ENCODE measurements at places on chromosomes 13 and 19.

GRCh38 chr19:52211926-52212571, 22.2 kb downstream of the PPP2R1A start:
- no peak for DNase-seq

DNA sequence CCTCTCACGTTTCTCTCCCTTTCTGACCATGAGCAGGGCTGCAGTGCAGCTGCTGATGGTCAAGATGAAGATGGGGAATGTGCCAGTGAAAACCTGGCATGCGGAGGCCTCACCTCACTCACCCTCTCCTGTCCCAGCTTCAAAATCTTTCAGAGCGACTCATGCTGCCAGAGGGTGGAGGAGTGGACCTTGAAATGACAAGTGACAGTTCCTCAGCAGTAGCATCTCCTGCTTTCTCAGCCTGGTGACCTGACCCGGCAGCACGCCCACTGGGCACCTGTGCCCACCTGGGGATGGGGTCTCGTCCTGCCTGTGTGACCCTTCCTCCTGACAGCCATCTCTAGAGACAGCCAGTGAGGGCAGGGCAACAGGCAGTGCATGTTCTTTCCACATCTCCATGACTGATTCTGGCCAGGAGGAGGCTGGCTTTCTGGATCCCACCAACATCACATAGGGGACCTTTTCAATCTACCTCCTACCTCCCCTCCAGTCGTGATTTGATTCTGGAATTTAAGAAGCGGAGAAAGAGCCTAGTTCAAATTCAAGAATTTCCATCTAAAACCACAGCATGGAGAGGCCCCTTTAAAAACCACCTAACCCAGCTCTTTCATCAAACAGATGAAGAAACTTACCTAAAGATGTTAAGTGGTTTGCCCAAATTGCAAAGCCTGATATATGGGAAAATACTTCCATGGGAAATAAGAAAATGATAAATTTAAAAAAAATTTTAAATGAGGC, 45.8 kb downstream of the RFX2 start:
- DNase-seq: no peak

DNA sequence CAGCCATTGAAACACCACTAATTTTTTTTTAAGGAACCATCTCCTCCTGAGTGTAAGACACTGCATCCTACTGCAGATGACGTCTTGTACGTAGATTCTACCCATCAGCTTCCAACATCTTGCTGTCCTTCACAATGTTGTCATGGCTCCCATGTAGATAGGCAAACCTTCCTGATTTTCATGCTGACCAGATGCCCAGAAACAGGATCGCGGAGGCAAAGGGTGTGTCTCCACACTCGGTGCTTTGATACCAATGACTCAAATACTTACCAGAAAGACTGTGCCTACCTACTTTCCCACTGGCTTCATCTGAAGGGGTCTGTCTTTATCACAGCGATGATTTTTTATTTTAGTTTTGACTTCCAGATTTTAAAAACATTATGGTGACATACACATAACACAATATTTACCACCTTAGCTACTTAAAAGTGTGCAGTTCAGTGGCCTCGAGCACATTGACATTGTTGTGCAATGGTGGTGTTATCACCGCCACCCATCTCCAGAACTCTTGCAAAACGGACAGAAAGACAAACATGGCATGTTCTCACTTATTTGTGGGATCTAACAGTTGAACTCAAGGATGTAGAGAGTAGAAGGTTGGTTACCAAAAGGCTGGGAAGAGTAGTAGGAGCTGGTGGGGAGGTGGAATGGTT, 94.0 kb upstream of the PEG3 start:
- no peak for DNase-seq

DNA sequence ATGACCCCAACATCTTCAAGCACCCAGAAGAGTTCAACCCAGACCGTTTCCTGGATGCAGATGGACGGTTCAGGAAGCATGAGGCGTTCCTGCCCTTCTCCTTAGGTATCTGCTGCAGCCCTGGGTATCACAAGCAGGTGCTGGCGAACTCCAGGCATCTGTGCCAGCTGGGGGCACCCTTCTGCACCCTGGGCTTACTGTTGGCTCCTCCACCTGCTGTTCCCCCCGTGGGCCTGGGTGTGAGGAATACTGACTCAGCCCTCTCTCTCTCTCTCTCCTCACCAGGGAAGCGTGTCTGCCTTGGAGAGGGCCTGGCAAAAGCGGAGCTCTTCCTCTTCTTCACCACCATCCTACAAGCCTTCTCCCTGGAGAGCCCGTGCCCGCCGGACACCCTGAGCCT, 13.0 kb downstream of the CYP2S1 start:
- no peak for DNase-seq

- no peak for DNase-seq
Observed at GRCh38 chr13:28077231-28077630, 23.1 kb downstream of the FLT3 start.

DNA sequence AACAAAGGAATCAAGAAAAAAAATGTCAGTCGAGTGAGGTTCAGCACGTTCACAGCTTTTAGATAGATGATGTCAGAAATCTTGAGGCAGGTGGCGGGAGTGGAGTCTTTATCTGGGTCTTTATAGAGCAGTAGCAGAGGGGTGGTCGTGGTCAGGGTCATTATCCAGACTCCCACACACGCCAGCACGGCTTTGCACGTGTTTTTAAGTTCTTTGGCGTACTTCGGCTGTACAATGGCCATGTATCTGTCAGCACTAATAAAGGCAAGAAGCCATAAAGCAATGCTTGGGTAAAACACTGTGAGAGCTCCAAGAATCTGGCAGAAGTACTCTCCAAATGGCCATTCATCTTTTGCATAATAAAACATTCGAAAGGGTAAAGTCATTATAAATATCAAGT, 2.9 kb downstream of the GPR18 start:
- DNase-seq: no peak

DNA sequence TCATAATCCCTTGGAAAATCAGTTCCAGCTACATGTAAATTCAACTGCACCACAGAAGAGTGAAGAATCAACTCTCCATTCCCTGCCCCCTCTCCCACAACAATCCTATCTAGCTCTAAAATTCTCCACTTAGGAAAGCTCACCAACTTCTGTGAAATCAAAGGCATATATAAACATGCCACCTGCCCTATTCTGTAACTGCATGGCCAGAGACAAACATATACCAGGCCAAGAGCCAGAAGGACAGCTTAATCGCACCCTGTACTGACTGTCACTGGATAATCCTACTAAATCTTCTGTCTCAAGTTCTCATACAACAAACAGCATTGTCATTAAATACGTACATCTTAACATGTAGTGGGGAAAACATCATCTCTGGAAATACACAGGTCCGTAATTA, 58.2 kb upstream of the EEF1AKMT1 start:
- no peak for DNase-seq

DNA sequence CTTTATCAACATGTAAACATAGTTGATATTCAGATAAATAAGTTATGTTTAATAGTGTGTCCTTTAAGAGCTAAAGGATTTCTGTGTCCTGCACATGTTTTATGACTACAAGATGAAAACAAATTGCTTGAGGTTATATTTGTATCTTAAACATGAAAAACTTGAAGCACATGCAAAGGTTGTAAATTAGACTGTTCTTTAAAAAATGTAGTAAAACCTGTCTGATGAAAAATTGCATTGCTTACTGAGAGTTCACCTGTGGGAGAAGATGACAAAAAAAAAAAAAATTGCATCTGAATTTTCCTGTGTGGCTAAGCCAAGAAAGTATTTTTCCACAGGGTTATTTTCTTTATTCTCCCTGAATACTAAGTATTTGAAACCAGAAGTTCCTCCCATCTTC, 25.7 kb upstream of the LMO7 start:
- no peak for DNase-seq

DNA sequence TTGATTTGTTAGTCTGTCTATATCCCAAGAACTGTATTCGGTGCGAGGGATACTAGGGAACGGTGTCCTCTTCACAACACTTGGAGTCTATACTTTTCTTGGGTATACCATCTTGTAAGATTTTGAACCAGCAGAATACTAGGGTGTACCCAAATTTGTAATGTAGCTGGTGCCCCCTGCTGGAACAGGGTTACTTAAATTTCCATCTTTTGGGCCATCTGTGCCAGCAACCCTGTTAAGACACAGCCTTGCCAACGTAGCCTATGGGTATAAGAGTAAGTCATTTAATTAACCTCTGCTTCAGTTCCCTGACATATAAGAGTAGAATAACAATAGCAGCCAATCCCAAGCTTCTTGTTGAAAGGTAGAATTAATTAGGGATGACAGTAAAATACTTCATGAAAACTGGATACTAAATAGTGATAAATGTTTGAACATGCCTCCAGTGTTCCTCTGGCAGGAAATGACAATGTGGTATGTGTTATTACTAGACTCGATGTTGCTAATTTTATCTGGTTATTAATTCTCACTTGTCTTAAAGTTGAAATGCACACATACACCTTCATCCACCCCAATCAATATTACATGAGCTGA, 607.6 kb downstream of the FGF9 start:
- no peak for DNase-seq

GRCh38 chr13:112641456-112642089, 48.3 kb upstream of the ATP11A start:
- DNase-seq: no peak

- no peak for DNase-seq
Observed at GRCh38 chr13:111342721-111343120, 22.3 kb downstream of the TEX29 start.

GRCh38 chr19:52140032-52140710, 433 bp upstream of the ZNF616 start:
- no peak for DNase-seq

GRCh38 chr19:48319647-48320541, 5.5 kb upstream of the EMP3 start:
- DNase-seq: peak; percentile 49

DNA sequence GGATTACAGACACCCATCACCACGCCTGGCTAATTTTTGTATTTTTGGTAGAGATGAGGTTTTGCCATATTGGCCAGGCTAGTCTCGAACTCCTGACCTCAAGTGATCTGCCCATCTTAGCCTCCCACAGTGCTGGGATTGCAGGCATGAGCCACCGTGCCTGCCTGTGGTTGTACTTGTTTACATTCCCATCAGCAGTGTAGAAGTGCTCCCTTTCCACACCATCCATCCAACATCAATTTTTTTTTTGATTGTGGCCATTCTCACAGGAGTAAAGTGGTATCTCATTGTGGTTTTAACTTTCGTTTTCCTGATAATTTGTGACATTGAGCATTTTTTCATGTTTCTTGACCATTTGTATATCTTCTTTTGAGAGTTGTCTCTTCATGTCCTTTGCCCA, 1019.4 kb upstream of the SLC10A2 start:
- DNase-seq: no peak

GRCh38 chr19:51703575-51704515, 10.7 kb downstream of the SPACA6 start:
- peak; percentile 84 for DNase-seq

DNA sequence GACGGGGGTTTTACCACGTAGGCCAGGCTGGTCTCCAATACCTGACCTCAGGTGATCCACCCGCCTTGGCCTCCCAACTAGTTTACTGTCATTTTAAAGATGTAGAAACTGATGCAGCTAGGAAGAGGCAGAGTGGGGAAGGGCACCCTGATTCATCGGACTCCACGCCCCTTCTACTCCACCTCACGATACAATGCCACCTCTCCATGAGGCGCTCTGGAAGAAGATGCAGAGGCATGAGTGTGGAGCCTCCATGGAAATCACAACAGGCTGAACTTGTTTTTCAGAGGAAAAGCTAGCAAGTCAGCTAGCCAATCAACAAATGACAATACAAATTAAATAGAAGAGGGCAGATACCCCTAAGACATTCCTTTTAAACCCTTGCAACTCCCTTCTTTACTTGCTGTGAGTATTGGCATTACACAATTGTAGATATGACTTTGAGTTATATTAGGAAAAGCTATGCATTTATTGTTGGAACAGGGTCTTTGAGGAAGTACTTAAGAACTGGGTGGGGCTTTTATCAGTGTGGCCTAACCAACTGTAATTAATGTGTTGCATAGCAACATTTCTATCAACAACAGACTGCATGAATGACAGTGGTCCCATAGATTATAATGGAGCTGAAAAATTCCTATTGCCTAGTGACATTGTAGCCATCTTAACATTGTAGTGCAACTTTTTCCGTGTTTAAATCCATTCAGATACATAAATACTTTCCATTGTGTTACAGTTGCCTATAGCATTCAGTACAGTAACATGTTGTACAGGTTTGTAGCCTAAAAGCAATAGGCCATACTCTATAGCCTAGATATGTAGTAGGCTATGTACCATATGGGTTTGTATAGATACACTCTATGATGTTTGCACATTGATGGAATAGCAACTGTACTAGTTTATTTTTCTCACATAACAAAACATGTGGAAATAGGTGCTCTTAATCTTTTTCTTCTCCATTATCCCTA, 17.6 kb downstream of the WDFY2 start:
- no peak for DNase-seq

DNA sequence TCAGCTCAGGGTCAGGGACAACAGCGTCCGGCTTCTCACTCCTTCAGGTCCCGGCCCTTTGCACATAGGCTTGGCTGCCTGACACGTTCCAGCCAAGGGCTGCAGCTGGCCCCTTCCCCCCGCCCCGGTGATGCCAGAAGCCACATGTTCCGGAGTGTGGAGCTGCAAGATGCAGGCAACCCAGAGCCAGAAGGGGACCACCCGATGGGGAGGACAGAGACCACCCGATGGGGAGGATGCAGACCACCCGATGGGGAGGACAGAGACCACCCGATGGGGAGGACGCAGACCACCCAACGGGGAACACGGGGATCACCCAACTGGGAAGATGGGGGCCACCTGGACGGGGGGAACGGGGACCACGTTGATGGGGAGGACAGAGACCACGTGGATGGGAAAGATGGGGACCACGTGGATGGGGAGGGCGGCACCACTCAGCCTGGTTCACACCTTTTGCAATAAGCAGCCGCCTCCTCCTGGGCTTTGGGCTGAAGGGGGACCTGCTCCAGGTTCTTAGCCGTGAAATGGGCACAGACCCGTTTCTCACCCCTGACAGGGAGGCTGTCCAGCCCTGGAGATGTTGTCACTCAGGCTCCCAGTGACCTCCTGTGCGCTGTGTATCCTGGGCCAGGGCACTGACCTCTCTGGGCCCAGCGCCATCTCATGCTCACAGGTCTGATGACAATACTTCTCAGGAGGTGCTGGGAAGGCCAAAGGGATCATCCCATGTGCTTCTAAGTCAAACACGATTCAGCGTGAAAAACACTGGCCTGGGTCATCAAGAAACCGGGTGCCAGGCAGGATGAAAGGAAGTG, 34.5 kb downstream of the C13orf46 start:
- no peak for DNase-seq

DNA sequence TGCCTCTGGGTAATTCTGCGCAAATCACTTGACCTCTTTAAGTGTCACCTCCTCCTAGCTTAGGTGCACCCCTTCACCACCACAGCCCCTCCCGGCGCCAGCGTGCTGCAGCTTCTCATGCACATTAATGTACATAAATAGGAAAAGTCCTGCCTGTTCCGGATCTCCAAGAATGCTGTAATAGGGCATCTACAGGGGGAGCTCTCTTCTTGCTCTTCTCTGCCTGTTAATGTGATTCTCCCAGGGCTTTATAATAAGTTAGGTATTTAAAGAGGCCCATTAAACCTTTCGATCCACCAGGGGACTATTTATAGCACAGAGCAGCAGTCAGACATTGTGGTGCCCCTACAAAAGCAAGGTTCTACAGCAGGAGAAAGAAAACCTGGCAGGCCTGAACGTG, 35.3 kb downstream of the SOX1 start:
- DNase-seq: no peak

GRCh38 chr13:75129331-75129730, 352.6 kb downstream of the TBC1D4 start:
- no peak for DNase-seq

Measured in SW 1271 (cell line).